Caudate nucleus (tissue), 63 donors: ENCODE measurements at places on chromosomes 4 and X.

DNA sequence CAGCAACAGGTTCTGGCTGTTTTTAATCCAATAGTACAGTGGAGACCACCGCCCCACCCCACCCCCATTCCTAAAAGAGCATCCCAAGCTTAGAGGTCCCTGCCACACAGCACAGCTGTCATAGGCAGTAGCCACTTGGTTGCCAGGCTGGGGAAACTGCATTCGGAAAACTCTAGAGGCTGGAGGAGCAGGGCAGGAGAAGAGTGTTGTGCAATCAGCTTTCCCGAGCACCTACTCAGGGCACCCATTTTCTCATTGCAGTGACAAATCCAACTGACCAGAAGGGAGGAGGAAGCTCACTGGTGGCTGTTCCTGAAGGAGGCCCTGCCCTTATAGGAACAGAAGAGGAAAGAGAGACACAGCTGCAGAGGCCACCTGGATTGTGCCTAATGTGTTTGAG, 1.1 kb downstream of the CXCL1 start:
- no peak for DNase-seq

DNA sequence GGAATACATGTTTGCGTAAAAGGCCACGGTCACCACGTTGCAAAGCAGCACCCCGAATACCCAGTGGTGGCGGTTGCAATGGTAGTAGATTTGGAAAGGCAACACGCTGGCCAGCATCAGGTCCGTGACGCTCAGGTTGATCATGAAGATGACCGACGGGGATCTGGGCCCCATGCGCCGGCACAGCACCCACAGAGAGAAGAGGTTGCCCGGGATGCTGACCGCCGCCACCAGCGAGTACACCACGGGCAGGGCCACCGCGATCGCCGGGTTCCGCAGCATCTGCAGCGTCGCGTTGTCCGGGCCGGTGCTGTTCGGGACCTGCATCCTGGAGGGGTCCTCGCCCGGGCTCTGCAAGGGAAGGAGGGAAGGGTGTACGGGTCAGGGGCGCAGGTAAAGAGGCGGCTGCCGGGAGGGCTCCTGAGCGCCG, 13.5 kb upstream of the ASMTL start:
- DNase-seq, result no peak

DNA sequence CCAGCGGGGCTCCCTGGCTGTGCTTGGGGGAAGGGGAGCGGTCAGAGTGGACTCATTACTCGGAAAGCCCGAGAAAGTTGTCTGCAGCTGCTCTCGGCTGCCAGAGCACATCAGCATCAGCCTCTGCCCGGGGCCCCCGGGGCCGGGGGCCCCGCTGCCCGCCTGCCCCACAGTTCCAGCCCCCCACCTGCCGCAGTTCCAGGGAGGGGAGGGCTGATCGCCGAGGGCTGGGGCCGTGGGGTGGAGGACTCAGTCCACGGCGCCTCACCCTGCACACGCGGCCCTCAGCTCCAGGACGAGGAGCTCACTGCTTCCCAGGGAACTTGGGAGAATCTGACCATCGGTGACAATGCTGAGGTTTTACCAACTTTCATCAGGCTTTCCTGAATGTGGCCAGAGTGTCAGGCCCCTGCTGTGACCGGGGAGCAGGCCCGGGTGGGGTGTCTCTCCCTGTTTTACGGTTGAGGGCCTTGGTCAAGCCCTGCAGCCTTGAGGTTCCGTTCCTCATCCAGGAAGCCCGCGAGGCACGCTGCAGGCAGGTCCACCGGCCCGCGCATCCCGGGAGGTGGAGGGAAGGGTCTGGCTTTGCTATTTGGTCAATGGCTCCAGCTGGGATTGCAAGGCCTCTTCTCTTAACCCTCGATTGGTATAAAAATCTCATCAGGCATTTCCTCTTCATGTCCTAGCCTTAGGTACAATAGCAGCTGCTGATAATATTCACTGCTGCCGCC, 57.2 kb downstream of the CPZ start:
- DNase-seq, result no peak

GRCh38 chrX:44698357-44698756, 145.5 kb upstream of the DUSP21 start:
- no peak for DNase-seq

GRCh38 chr4:162494935-162495334, 331.1 kb upstream of the FSTL5 start:
- no peak for DNase-seq
